Neuronal stem cell (in vitro differentiated cells): ENCODE measurements at places on chromosomes 3 and 15.

- no peak for DNase-seq
Observed at GRCh38 chr15:39828374-39828931, 45.8 kb upstream of the FSIP1 start.

DNA sequence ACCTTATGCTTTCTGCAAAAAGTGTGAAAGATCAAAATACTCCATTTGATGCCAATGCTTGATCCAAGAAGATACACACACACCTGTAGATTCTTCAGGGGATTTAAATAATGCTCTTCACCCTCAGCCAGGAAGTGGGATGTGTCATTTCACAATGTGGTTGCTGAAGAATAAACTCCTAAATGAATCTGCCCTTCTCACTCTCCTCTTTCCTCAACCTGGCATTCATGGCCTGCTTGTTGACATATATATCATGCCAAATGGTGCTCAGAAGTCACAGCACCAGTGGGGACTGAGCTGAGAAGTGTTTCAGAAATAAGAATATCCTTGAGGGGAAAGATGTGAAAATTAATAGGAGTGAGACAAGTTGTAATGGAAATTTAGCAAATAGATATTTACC lies 146.6 kb upstream of the ARHGEF26 start:
- DNase-seq: no peak

DNA sequence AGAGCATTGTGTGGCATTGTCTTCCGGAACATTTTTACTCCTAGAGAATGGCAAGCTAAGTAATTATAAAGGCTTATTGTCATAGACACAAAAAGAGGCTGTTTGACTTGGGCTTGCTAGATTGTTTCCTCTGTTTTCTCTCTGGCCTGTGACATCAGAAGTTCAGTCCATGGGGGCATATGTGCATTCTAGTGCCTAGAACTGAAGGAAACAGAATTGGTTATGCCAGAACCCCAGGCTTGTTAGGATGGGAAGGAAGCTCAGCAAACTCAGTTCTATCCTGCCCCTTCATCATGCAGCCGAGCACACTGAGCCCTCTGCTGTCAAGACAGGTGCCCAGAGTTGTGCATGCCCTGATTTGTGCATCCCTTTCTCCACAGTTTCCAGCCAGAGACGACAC lies 131.3 kb downstream of the PDE8A start:
- DNase-seq: no peak

- DNase-seq: no peak
Observed at GRCh38 chr3:119508172-119508845, 10.0 kb downstream of the TIMMDC1 start.

GRCh38 chr15:47517737-47518136 lies 199.6 kb upstream of the SEMA6D start:
- peak; percentile 14 for DNase-seq

DNA sequence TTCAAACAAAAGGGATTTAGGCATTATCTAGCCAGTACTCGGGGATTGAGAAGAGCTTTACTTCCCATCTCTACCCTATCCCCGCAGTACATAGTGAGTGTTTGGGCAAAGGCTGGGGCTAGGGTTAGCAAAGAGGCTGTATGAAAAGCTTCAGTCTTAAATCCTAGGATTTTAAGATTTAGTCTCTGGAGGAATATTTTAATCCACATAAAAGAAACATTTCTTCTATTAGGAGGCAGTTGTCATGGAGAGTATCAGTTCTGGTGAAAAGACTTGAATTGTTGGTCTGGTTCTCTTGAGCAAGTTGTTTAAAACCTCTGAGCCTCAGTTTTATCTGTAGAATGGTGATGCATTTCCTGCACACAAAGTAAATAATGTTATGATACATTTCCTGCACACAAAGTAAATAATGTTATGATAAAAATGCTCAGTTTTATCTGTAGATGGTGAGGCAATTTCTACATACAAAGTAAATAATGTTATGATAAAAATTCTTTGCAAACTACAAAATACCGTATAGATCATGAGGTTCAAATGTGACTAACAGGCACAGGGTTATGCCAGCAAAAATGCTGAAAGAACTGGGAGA lies 53.9 kb upstream of the ZBED2 start:
- no peak for DNase-seq

GRCh38 chr3:70824773-70825172 lies 512.3 kb upstream of the MDFIC2 start:
- no peak for DNase-seq

- no peak for DNase-seq
Observed at GRCh38 chr3:155106119-155106518, 26.0 kb downstream of the MME start.

DNA sequence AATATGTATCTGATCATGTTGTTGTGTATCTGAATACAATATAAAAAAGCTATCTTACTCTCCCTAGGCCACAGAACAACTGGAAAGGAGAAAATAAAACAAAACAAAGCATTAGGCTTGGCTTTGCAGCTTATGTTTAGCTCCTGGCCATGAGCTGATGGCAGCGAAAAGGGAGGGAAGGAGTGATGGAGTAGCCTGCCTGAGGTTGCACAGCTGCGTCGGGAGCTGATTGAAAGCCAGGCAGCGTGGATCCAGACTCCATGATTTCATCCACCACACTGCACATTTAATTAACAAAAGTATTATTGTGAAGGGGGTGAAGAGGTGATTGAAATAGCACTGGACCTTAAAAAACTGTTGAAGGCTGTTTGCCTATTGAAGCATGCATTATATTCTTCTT lies 212.2 kb downstream of the GABRG3 start:
- DNase-seq: no peak

- no peak for DNase-seq
Observed at GRCh38 chr15:80183886-80184285, 31.1 kb downstream of the FAH start.

- no peak for DNase-seq
Observed at GRCh38 chr15:67047149-67047661, 18.2 kb upstream of the SMAD3 start.

- no peak for DNase-seq
Observed at GRCh38 chr15:90807786-90808086, 60.7 kb upstream of the FURIN start.

DNA sequence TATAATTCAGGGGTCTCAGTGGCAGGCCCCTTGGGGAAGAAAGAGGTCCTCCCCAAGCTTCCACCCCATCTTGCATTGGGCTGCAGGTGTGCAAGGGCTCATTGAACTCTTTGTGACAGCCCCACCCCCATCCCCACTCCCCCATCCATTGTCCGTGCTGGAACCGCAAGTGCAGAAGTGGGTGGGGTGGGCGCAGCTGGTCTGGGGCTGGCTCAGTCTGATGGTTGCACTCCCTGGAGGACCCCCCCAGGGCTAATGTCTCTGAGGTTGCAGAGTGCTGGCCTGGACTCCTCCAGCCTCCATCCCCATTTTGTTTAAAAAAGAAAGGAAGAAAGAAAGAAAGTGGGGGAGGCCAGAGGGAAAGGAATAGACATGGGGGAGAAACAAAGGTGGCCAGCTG lies 42.3 kb upstream of the ARL8B start:
- DNase-seq: no peak

GRCh38 chr15:65904301-65904700 lies 35.0 kb downstream of the RAB11A start:
- DNase-seq: no peak

GRCh38 chr3:129239991-129240390 lies 9.4 kb upstream of the COPG1 start:
- no peak for DNase-seq

DNA sequence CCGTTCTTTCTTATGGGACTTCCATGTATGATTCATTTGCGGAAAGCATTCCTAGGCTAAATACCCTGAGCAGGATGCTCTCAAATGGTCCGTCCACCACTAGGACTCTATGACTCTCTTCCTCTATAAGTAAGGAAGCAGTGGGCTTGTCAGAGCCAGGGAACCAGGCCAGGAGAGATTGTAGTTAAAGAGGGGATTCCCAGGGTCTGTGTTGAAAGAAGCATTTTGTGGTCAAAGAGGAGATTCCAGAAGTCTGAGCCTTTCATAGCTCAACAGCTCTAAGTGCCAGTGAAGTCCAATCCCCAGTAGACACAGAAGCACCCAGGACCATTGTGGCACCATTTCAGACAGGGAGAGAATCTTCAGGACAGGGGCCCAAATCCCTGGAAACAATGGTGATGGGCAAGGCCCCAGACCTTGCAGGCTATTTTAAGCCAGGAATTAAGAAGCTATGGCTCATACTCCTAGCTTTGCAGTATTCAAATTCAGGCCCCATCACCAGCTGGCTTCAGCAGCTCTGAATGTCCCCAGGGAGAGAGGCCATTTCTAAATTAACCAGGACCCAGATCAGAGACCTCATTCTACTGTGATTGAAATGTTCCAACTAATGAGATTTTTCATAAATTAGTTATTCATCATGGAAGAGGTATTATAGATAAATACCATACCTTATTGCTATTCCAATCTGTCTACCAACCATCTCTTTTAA lies 81.7 kb downstream of the CD47 start:
- DNase-seq: no peak

DNA sequence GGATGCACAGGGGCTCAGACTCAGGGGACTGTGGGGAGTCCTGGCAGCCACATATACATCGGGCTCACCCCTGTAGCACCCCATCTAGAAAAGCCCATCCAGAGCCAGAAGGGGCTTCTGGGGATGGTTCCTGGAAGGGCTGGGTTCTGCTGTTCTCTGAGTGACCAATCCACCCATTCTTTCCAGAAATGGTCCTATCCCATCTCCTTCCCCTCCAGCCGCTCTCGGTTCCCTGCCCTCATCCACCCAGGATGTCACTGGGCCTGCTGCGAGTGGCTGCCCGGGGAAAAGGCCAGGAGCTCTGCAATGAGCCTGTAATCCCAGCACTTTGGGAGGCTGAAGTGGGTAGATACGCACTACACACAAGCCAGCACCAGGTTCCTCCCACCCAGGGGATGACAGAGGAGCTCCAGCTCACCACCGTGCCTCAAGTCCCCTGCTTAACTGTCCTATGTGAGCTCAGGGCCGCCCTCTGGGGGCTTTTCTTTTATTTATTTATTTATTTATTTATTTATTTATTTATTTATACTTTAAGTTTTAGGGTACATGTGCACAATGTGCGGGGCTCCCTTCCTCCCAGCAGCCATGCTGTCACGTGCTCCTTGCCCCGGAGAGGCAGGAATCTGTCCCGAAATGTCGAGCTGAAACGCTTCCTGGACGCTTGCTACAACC lies 13.6 kb upstream of the CSK start:
- DNase-seq: no peak
